GM12864 (cell line): ENCODE measurements at places on chromosomes 12 and 14.
A peak's percentile ranks its signal among the peaks of the same experiment; 100 is the strongest.

- DNase-seq: no peak
Measured at GRCh38 chr12:67705394-67706370, 57.1 kb downstream of the DYRK2 start.

DNA sequence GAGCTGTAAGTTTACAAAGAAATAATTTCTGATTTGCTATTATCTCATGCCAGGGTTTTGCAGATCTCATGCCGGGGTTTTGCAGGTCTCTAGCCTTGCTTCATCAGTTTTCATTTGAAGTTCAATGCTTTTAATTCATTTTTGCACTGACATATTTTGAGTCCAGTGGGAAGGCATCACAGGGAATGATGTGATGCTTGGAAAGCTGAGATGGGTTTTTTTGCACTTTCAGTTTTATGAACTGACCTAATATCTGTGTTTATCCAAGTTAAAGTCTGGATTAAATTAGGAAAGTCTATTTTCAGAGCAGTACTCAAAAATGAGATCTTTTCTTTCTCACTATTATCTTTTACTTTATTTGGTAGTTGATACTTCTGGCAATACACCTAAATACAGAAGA is 23.6 kb upstream of the REP15 start:
- no peak for DNase-seq

- no peak for DNase-seq
Measured at GRCh38 chr12:31510034-31510433, 80.9 kb downstream of the DENND5B start.

DNA sequence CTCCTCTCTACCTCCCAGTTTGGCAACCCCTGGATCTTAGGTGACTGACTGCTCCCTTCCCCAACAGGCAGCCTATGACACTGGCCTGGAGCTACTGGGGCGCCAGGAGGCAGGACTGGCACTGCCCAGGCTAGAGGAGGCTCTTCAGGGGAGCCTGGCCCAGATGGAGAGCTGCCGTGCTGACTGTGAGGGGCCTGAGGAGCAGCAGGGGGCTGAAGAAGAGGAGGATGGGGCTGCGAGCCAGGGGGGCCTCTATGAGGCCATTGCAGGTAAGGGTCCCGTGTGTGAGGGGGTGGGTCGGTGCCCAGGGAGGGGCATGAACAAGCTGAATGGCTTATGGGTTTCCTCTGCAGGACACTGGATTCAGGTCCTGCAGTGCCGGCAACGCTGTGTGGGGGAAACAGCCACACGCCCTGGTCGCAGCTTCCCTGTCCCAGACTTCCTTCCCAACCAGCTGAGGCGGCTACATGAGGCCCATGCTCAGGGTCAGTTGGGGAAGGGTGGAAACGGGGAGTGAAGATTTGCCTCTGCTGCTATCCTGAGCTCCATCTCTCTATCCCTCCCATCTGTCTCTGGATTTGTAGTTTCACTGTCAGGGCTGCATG is 2.2 kb downstream of the P3H3 start:
- no peak for DNase-seq

- no peak for DNase-seq
Measured at GRCh38 chr12:4977102-4977501, 66.6 kb upstream of the KCNA5 start.

DNA sequence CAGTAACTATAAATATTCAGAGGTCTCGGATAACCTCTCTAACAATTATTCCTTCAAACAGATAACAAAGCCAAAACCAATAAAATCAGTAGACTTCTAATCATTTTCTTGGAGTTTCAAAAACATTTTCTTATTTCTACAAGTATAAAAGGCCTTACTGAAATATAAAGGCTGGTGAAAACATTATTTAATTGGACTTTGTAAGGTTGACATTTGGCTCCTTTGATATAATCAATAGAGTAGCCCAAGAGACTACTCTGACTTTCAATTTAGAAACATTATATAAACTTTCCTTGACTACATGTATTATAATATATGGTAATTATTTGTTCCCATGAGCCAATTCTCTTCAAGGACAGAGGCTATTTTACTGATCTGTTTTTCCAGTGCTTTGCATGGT is 68.3 kb downstream of the OSBPL8 start:
- DNase-seq: no peak

DNA sequence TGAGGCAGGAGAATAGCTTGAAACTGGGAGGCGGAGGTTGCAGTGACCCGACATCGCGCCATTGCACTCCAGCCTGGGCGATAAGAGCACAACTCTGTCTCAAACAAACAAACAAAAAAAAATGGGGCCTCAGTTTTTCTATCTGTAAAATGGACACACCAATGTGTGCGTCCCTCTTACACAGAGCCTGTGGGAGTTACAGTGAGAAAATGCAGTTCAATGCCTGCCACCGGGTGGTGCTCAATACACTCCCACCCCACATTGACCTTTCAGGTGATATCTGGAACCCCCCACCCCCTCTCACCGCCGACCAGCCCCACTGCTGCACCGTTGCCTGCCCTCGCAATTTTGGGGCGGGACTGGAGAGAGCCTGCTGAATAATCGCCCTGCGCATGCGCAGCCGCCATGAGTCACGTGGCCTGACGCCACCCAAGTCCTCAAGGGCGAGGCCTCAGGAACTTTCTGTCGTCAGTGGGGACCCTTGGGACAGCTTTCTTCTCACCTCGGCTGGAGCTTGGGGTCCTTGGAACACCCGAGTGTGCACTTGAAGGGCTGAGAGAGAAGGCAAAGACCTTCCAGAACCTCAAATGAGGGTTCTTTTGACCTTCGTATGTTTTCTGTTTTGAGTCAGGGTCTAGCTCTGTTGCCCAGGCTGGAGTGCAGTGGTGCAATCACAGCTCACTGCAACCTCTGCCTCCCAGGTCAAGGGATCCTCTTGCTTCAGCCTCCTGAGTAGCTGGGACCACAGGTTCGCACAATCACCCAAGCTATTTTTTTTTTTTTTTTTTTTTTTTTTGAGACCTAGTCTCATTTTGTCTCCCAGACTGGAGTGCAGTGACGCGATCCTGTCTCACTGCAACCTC is 14.6 kb upstream of the CABP1 start:
- no peak for DNase-seq

DNA sequence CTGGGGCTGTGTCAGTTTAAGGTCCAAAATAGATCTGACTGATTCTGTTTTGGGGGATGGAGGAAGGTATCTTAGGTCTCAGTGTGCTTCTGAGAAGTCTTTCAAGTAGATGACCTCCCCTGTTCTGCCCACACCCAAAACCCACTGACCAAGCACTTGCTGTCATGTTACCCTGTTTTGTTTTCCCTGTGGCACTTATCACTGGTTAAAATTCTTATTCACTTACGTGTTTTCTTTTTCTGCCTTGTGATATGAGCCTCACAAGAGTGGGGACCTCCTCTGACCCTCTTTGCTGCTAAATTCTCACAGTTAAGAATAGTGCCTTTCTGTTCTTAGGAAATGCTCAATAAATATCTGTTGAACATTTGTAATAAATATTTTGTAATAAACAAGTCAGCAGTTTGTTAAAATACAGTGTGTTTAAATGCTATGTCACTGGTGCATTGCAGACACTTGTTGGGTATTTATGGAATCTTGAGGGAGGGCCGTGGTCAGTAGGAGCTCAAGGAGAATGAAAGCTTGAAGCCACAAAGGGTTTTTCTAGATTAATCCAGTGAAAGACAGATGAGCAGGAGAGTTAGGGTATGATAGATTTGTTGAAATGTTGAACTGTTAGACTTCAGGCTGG is 20.9 kb downstream of the PLEKHA5 start:
- DNase-seq: no peak

GRCh38 chr12:89927226-89927698 is 218.6 kb upstream of the ATP2B1 start:
- peak; percentile 89 for DNase-seq

- peak; percentile 95 for DNase-seq
Measured at GRCh38 chr14:93967637-93968250, 8.6 kb downstream of the ASB2 start.

GRCh38 chr12:9951026-9951675 is 19.0 kb upstream of the CLEC2A start:
- no peak for DNase-seq

- no peak for DNase-seq
Measured at GRCh38 chr12:112473056-112473455, 54.3 kb downstream of the PTPN11 start.

DNA sequence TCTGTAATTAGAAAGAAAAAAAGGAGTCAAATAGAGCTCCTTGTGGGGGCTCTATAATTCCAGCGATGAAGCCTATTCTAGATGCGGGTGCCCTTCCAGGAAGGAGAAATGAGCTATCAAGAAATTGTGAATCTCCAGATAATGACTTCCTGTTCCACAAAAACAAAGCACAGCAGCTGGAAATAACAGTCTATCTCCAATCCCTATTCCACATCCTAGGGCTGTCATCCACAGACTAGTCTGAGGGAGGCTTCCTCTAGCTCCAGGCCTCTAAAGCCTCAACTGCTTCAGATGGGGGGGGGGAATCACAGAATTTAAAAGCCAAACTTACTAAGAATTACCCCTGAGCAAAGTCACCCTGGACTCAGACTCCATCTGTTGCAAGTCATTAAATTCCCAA is 77.4 kb upstream of the GTF2A1 start:
- no peak for DNase-seq

GRCh38 chr12:116202433-116202832 is 75.1 kb downstream of the MED13L start:
- DNase-seq: no peak

- no peak for DNase-seq
Measured at GRCh38 chr14:77303417-77304156, 17.1 kb downstream of the POMT2 start.

DNA sequence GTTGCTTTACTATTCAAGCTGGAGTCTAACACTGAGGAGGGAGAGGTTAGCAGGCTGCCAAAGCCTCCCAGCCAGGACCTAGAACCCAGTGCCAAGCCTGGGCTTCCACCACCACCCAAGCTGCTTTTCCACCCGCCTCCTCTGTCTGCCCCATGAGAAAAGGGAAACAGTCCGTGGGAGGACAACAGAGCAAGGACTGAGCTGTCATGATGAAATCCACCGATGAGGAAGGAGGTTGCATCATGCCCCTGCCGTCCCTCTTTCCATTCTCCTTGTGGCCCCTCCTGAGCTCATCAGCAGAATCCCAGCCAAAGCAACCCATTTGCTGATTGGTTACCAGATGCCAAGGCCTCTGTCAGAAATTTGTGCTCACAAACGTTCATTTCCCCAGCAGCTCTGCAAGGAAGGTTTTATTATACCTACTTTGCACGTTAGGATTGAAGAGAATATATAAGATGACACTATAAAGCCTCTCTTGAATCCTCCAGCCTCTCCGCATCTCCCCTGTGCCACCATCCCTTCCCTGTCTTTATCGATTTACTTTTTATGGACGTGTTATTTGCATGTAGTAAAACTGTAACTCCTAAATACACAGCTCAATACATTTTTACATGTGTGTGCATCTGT is 6.3 kb upstream of the SERPINA1 start:
- DNase-seq: no peak

GRCh38 chr12:30361145-30361544 is 334.5 kb downstream of the IPO8 start:
- no peak for DNase-seq

DNA sequence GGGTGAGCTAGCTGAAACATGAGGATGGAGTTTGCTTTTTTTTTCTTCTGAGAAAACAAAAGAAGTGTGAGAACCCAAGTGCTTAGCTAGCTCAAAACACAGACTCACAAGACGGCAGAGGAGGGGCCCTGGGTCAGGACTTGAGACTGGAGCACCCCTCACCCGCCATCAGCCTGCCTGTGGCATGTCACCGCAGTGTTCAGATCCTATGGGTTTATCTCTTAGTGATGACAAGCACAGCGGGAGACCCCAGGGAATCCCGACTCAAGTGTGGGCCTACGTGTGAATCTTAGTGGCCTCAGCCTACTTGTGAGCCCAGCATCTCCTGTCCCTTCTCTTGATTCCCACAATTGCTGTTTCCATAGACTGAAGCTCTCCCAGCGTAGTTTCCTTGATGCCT is 22.9 kb downstream of the DYRK4 start:
- no peak for DNase-seq

DNA sequence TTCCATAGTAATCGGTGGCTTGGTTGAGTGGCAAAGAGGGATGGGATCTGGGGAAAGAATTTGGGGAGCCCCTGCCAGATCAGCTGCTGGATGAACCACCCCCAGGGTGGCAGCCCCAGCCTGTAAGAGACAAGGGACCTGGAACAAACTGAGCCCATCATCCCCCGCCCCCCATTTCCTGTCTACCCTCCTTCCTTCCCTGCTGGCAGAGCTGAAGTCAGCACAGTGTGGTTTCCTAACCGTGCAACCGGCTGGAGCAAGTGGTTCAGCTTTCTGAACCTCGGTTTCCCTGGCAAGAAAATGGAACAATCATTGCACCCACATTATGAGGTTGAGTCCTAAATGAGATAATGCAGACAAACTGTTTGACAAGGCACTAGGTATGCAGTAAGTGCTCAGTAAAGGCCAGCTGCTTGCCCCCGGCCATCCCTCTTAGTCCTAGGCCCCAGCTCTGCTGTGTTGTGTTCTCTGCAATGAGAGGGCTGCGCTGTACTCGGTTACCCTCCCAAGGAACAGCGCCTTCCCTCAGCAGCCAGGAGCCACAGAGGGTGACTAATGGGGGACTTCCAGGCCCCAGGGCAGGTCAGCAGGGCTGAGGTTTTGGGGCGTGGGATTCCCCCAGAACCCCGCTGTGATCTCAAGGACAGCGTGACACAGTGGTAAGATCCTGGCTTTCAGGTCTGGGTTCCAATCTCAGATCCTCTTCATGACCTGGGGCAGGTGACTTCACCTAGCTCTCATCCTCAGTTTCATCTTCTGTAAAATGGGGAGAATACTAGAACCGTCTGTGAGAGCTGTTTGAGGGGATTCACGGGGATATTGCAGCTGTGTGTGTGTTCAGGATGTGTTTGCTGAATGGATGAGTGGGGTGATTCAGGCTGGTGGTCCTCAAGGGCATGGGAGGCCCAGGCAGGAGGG is 16.5 kb downstream of the SELPLG start:
- DNase-seq: peak; percentile 90

DNA sequence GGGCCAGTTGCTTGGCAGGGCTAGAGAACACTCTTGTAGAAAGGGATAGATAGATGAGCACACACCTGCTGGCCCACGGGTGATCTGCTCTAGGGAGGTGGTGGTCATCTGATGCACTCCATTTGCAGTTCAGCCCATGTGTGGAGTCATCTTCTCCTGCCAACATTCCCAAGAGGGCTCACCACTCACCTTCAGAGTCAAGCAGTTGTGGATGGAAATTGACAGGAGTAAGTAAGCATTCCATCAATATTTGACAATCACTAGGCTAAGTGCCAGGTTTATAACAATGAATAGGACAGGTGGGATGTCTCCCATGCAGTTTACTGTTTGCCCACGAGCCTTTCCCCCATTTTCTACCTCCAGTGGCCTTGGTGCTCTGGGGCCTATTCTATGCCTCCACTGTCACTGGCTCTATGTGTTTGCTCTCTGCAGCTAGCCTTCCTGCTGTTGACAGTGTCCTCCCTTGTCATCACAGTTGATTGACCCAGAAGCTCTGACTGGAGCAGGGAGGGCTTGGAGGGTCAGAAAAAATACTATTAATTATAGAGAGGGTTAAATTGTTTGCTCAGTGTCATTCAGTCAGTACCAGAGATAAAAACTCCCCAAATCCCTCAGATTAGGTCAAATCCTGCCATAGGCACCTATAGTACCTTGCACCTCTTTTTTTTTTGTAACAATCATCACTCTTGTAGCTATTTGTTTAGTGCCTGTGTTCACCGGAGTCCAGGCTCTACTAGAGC is 134.6 kb upstream of the PZP start:
- DNase-seq: no peak

- DNase-seq: no peak
Measured at GRCh38 chr14:39169541-39169900, 612 bp downstream of the TRAPPC6B start.

- DNase-seq: no peak
Measured at GRCh38 chr12:48789858-48790326, 1.0 kb upstream of the ADCY6 start.
